8988T (cell line): ENCODE measurements at places on chromosomes 12 and 14.

DNA sequence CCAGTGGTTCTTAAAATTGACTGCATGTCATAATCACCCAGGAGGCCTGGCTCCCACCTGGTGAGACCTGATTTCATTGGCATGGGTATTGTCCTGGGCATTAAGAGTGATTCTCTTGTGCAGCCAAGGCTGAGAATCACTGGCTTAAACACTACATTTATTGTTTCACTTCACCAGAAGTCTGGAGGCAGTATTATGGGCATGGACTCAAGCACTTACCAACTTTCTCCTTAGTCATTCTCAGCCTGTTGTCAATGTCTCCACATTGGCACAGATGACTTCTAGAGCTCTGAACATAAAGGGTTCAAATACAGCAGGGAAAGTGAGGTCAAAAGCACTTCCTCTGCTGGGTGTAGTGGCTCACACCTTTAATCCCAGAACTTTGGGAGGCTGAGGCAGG is 25.6 kb upstream of the GCH1 start:
- DNase-seq = no peak

DNA sequence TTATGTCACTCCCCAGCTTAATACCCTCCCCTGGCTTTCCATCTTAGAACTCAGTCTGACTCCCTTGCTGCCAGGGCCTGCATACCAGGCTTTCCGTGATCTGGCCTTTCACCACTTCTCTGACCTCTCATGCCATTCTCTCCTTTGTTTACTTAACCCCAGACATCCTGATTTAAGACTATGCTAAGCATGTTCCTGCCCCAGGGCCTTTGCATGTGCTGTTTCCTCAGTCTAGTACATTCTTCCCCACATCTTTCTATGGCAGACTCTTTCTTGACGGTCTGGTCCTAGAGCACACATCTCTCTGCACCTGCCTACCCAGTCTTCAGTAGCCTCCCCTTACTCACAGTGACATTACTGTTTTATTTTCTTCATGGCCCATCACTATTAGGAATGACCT is 42.2 kb downstream of the PLXNC1 start:
- DNase-seq = no peak

GRCh38 chr12:57767305-57767698 is 424 bp upstream of the CYP27B1 start:
- no peak for DNase-seq

GRCh38 chr12:87883806-87884205 is 145.4 kb downstream of the C12orf50 start:
- DNase-seq = no peak

GRCh38 chr12:121513464-121514183 is 67.2 kb downstream of the KDM2B start:
- peak; percentile 91 for DNase-seq

DNA sequence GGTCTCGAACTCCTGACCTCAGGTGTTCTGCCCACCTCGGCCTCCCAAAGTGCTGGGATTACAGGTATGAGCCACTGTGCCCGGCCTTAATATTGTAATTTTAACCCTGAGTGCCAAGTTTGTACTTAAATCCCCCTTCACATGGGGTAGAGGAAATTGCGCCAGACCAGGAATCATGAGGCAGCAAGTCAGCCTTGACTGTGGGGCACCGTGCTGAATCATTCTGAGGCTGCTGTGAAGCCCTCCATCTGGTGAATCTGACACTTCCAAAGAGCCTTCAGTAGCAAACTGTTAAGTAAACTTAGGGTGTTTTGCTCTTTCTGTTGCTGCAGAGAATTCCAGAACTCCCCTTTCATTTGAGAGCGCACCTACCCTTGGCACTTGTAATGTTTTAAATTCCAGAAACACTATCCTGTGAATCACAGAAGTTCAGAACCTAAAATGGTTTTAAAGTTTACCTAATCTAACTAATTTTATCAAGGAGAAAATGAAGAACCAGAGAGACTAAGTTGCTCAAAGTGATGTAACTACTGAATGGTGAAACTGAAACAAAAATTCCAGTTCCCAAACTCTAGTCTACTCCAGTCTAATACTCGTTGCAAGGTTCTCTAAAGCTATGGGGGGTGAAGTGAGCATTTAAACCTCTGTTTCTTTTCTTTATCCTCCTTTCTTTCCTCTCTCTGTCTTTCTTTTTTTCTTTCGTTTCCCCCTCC is 7.5 kb downstream of the HEBP1 start:
- DNase-seq = no peak

GRCh38 chr12:3571724-3572123 is 80.7 kb downstream of the PRMT8 start:
- no peak for DNase-seq
